ENCODE measurements at places on chromosomes 4 and X. TPM values are rescaled to one million over a fixed set of nuclear protein-coding genes. Genes with fewer than 3 reads are reported as not detected.

Gene PSAPL1
- total RNA-seq: not detected

Gene FHDC1
- 1.7 TPM for total RNA-seq

Gene CHRNA9
- total RNA-seq: under 0.01 TPM

Gene CDKL2
- 1.3 TPM for total RNA-seq

Gene TEX13B
- not detected for total RNA-seq

Gene SSX2
- total RNA-seq: not detected

Gene PABPC1L2B
- not detected for total RNA-seq

Gene ALB
- total RNA-seq: not detected

Gene AFP
- 0.32 TPM for total RNA-seq

Gene FOXR2
- not detected for total RNA-seq

Gene ELMOD2
- 32.5 TPM for total RNA-seq

Gene CLTRN
- under 0.01 TPM for total RNA-seq

Gene IQSEC2
- 11.0 TPM for total RNA-seq

Gene FAM184B
- not detected for total RNA-seq

Gene BMP3
- not detected for total RNA-seq

Gene NXF2
- total RNA-seq: not detected

Gene MAGEA9B
- total RNA-seq: under 0.01 TPM

Gene SLC9A6
- 28.5 TPM for total RNA-seq

Gene ITM2A
- total RNA-seq: not detected

Gene SLC16A2
- total RNA-seq: 10.6 TPM

Gene SMIM14
- total RNA-seq: 24.5 TPM

Gene TAF1
- 27.1 TPM for total RNA-seq

Gene TECRL
- total RNA-seq: not detected

Gene PCDH7
- total RNA-seq: 53.1 TPM

Gene CT45A1
- not detected for total RNA-seq

Gene PPEF2
- not detected for total RNA-seq

Gene ZNF157
- total RNA-seq: under 0.01 TPM

Gene SLC10A6
- under 0.01 TPM for total RNA-seq

Gene RENBP
- 12.6 TPM for total RNA-seq

Gene TNIP3
- total RNA-seq: 0.32 TPM

Gene ARMCX4
- total RNA-seq: 8.1 TPM

Gene ARAP2
- 11.2 TPM for total RNA-seq

Gene F11
- not detected for total RNA-seq

Gene HPGD
- not detected for total RNA-seq

Gene SYTL4
- 32.9 TPM for total RNA-seq

Gene VCX
- not detected for total RNA-seq

Gene XKRX
- total RNA-seq: not detected

Gene BEX4
- total RNA-seq: 7.1 TPM

Gene RIBC1
- total RNA-seq: 0.32 TPM

Gene PNCK
- 0.32 TPM for total RNA-seq

Gene MND1
- 4.3 TPM for total RNA-seq

Gene FREM3
- not detected for total RNA-seq

Gene EGF
- total RNA-seq: 6.5 TPM

Data from fibroblast of villous mesenchyme (primary cell).